Body of pancreas (tissue), 4 donors: ENCODE measurements at places on chromosomes 1 and 21.

- DNase-seq, result no peak
Observed at GRCh38 chr1:85179522-85179921, 21.3 kb downstream of the SYDE2 start.

DNA sequence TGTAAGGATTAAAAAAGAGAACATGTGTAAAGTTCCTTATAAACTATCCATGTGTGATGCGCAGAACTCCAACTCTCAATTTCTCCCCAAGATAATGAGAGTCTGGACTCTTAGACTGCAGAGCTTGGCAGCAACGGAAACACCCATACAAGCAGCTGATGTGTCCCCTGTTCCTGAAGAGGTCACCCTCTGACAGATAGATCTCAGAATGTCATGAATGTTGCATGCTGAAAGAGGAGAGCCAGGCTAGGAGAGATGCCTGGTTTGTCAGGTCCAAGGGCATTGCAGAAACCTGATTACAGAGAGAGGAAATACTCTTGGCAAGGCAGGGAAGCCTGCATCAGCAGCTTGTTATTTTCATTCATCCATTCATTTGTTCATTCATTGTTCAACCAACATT, 24.2 kb downstream of the MTARC1 start:
- DNase-seq, result no peak

- DNase-seq, result no peak
Observed at GRCh38 chr1:160257411-160258015, 4.8 kb downstream of the DCAF8 start.

GRCh38 chr1:27967106-27967883, 7.5 kb downstream of the XKR8 start:
- DNase-seq, result no peak

GRCh38 chr1:11898831-11899467, 27.3 kb downstream of the KIAA2013 start:
- DNase-seq, result no peak

DNA sequence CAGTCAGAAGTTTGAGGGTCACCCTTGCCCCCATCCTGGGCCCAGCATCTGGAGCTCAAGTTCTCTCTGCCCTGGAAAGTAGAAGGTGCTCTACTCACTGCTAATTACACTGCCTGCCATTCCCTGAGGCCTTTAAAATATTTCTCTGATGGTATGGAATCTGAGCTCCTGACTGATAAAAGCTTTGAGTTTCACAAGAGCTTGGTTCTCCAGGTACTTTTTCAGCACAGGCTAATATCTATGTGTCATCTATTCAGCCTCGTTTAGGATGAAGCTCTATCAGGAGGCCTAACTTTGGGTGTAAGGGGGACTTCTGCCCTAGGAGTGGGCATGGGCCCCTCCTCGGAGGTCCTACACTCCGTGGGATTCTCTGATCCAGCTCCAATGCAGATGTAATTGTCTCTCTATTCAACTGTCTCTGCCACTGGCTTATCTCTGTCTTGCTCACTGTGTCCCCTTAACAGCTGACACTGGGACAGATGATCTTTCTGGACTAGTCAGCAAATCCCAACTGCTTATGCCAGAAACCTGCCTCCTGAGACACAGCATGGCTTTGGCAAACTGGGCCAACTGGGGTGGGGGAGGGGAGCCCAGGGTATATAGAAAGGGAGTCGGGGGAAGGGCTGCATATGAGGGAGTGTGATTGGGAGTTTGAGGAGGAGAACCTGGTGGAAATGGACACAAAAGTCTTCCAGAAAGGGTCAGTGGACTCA, 104.2 kb upstream of the GADD45A start:
- no peak for DNase-seq

- DNase-seq, result no peak
Observed at GRCh38 chr1:110281363-110282290, 57.5 kb upstream of the RBM15 start.

- DNase-seq, result no peak
Observed at GRCh38 chr1:52426371-52426770, 22.0 kb downstream of the PRPF38A start.

GRCh38 chr1:98661544-98662355, at the start of gene SNX7:
SNX7 (plus strand) TSS chr1:98661721; CDS start chr1:98661732, 11 bp downstream.
- peak; percentile 86 for DNase-seq

DNA sequence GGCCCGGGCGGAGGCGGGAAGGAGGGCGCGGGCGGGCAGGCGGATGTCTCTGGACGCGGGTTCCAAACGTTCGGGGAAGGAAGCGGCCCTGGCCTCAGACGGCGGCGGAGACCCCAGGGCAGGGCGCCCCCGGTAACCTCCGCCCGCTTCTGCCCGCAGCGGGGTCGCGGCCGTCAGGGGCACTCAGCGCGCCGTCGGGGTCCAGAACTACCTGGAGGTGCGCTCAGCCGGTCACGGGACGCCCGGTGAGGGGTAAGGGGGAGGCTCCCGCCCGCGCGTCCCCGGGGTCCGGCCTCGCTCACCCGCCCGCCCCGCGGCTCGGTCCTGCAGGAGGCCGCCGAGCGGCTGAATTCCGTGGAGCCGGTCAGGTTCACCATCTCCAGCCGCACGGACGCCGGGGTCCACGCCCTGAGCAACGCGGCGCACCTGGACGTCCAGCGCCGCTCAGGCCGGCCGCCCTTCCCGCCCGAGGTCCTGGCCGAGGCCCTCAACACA, 406 bp downstream of the PUSL1 start:
- DNase-seq, result no peak

DNA sequence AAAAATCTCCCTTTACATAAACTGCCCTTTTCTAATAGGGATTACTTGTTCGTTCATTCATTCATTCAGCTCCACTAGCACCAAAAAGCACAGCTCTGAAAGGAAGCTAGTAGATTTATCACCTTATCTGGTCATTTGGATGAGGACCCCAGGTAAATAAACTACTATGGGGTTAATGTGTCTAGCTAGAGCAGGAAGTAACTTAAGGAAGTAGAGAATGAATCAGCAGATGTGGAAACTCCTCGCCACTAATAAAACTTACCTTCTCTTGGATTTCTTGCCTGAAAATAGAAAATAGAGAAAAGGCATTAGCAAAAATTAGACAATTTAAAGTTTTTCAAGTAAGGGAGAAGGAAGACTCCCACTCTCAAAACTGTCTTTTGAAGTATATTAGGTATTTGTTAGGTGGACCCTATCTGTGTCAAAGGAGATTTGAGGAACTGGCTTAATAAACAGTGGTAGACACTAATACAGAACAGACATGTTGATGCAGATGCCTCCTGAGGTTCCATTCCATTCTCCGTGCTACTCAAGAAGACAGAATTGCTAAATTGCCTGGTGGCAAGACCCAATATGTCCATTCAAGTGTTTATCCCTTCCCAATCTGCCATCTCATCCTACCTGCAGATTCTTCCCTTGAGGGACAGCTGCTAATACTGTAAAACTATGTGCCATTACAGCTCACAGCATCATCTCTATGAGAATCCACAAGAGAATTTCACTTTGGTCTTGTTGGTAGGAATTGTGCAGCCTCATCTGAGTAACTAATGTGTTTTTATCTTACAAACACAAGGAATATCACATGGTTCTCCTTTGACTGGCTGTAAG, 14.9 kb downstream of the SELL start:
- DNase-seq, result no peak

DNA sequence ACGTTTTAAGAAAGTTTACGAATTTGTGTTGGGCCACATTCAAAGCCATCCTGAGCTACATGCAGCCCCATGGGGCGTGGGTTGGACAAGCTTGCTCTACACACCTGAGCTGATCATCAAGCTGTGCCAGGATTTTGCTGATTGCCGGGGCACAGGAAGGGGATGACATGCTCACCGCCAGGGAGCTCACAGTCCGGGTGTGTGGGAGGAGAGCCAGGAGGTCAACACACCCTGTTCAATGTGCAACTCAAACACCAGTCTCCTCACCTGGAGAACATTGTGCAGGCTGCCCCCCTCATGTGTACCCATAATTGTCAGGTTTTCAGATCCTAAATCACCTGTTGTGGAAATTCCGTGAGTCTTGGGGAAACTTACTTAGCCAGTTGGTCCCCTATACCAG, 969 bp downstream of the CYP4A11 start:
- peak; percentile 23 for DNase-seq

DNA sequence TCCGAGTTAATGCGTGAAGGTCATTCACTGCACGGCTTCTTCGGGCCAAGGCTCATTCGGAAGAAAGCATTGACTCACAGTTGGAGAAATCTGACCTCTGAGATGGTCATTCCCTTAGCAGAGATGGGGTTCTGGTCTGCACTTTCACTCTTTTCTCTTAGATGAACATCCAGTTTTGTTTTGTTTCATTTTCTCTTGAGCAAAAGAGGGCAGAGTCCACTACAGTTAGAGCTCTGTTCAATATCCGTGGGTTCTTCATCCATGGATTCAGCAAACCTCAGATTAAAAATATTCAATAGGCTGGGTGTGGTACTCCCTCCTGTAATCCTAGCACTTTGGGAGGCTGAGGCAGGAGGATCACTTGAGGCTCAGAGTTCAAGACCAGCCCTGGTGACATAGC, 57.4 kb upstream of the SIPA1L2 start:
- DNase-seq, result no peak

DNA sequence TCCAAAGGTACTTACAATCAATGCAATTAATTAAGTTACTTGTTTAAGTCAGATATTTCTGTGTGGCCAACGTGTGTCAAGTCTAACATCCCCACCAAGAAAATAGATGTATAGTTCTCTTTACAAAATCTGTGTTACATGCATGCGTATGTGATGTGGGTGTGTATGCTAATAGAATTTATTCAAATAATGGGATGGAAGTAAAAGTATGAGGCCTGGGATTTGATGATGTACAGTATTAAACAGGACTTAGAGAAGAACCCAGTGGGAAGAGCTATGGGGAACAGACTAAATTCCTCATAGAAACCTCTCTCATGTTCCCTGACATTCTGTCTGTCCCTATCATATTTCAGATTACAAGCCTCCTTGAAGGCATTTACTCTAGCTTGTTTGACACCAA, 72.5 kb downstream of the IFI44 start:
- no peak for DNase-seq

DNA sequence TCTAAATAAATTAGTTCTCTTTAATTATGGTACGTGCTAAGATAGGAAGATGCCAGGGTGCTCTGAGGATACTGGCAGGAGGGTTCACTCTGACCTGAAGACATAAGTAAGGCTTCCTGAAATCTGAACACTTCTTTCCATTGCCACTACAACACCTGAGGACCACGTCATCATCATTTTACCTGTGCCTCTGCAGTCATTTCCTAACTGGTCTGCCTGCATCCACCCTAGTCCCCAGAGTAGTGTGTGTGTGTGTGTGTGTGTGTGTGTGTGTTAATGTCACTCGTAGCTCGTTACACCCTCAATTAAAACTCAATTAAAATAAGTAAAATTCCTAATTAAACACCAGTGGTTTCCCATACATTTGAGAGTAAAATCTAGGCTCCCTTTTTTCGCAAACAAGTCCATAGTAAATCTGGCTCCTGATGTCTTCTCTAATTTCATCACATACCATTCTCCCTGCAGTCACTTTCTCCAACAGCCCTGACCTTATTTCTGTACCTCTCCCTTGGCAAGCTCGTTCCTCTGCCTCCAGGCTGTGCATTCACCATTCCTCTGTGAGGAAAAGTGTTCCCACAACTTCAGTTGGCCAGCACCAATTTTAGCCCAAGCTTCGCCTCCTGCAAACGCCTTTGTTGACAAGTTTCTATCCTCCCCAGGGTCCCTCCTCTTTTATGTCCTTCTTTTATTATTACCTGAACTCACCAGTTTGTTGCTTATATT, 8.7 kb downstream of the IL12RB2 start:
- DNase-seq, result no peak

DNA sequence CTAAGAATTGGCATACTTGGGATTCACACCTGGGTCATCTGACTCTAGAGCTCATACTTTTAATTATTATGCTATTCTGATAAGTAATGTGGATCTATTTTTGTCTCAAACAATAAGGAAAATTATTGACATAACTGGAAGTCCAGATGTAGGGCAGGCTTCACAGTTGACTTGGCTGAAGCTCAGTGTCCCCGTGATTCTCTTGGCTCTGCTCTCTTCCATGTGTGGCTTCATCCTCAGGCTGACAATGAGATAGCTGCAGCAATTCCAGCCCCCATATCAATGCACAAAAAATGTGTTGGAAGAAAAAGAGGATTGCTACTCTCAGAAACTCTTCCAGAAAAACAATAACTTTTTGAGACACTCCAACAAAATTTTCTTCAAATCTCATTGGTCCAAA, 23.8 kb downstream of the HSD11B1 start:
- no peak for DNase-seq

DNA sequence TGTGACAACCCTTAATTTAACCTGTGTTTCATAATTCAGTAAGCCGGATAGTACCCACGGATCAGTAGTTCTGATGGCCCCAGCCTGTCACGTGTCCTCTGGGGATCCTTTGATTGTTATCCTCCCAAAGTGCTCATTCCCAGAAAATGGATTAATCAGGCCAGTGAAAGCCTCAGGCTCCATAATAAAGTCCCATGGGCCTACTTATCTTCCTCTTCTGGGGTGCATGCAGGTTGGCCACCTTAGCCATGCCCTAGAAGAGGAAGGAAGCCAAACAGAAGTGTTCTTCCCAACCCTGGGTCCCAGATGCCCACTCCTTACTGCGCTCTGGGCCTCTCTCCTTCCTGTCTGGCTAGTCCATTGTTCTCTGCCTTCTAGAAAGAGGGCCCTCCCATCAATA, 146.1 kb downstream of the EDEM3 start:
- no peak for DNase-seq

DNA sequence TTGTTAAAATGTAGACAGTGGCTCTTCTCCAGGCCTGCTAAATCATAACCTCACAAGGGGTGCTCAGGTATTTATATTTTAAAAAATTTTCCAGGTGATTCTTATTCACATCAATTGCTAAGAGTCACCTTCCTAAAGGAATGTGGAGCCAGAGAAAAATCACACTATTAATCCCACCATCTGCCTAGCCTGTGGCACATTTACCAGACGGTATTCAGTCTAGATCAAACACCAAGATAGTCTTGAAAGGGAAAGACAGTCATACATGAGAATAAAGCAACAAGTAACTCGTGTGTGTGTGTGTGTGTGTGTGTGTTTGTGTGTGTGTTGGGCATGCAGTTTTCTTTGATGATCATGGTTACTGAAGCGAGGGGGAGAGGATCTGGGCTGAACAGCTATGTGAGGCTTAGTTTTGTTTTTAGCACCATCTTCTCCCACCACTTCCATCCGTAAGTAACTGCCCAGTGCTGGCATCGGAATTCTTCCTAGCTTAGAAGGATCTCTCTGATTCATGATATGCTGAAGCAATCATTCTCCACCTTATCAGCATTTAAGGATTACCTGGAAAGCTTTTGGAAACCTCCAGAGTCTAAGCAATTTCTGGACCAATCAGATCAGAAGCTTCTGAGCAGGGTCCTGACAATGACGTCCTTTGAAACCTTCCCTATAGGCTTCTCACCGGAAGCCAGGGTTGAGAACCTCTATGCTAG, 2.4 kb upstream of the DPT start:
- no peak for DNase-seq

DNA sequence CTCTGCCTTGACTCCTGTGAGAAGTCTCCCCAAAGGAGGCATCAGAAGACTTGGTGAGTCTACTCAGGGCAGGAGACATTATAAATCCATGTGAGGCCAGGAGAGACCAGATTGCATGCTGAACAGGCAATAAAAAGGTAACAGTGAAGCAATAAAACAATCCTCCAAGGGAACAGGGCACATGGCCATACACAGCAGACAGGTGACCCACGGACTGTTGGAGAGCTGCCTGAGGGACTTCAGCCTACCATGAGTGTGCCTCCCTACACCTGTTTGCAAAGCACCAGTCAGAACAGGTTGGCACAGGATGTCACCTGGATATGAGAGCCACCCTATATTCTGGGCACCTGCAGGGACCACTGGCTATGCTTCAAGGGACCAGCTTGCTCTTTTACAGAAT, 67.6 kb downstream of the MAB21L3 start:
- DNase-seq, result peak; percentile 63

- DNase-seq, result no peak
Observed at GRCh38 chr1:50110151-50110550, 1.4 kb downstream of the ELAVL4 start.
